ENCODE measurements at places on chromosomes 13 and 19.

DNA sequence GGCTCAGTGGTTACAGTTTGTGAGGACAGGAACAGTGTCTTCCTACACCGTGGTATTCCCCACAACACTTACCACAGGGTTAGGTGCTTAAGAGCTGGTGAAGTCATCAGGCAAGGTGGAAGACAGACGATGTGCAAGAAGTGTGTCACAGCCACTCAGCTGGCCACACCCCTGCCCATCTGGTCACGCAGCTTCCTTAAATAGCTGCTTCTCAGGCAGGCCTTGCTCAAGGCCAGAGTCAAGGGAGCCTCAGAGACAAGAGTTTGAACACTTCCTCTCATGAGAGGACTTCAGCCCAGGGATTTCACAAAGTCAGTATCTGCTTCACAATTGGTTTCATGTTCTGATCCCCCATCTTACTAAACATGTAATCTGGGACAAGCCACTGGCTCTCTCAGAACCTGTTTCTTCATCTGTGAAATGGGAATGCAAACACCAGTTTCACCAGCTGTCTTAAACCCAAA is 80.3 kb upstream of the FRY start:
- no peak for DNase-seq

DNA sequence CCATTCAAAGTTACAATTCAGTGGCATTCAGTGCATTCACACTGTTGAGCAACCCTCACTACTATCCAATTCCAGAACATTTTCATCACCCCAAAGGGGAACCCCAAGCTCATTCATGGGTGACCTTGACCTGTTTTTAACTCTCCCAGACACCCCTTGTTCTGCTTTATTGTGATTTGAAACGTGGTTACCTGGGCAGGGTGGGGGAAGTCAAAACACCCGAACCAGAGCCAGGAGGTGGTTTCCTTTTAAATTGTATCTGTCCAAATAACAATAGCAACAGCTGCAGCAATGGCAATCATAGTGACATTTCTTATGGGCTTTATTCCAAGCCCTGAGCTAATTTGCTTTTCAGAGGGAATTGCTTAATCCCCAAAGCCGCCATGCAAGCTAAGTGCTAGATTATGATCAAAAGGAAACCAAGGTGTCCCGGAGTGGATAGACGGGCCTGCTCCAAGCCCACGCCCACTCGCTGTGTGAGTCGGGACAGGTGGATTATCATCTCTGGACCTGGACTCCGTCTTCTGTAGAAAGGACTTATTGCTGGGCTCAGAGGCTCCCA is 6.1 kb downstream of the PTGIR start:
- DNase-seq = no peak

DNA sequence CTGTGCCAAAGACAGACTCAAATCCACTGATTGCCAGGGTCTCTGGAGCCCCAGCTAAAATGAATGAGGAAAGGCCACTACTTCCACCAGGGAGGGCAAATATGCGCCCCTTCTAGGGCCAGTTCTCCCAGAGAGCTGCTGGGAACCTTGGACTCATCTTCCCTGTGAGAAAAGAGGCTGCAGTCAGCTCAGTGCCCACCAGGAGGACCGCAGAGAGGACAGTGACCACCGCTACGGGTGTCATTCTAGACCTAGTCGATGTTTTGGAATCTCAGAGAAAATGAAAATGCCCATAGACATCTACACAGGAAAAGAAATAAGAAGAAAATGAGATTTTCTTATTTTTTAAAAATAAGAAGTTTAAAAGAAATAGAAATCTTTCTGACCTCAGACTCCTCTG is 235.1 kb downstream of the UQCRFS1 start:
- DNase-seq = no peak

DNA sequence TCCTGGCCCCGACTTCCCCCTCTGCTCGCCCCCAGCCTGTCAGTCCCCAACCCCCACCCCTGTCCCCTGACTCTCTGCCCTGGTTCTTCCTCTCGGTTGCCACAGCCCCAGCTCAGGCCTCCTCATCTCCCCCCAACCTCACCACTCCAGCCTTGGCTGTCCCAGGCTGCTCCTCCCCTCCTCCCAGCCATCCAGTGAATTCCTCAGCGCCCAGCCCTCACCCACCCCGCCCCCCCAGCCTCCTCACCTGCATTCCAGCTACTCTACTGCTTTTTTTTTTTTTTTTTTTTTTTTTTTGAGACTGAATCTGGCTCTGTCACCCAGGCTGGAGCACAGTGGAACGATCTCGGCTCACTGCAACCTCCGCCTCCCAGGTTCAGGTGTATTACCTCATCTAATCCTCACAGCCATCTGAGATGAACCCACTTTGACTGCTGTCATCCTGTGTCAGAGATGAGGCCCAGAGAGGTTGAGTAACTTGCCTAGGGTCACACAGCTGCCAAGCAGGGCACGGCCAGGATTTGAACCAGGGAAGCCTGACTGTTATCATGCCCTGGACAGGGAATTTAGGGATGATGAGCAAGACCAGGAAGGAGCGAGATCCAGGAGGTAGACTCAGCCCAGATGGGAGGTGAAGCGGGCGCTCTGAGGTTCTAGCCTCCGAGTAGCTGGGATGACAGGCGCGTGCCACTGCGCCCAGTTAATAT is 2.6 kb downstream of the SULT2B1 start:
- no peak for DNase-seq

DNA sequence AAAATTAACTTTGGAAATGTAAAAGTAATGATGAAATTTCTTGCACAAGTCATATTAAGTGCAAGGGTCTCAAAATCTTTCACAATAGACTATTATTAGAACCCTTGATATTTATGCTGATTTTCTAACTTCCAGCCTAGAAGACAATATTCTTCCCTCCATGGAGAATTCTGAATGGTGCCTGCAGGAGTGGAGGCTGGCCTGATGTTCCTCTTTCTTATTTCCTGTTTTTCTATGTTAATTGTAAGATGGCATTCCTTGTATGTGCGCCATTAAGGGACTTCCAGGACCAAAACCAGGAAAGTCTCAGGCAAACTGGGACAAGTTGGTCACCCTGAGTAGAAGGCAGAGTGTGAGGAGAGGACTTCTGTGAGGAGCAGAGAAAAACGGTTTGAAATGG is 294.9 kb downstream of the DLEU7 start:
- DNase-seq = no peak

DNA sequence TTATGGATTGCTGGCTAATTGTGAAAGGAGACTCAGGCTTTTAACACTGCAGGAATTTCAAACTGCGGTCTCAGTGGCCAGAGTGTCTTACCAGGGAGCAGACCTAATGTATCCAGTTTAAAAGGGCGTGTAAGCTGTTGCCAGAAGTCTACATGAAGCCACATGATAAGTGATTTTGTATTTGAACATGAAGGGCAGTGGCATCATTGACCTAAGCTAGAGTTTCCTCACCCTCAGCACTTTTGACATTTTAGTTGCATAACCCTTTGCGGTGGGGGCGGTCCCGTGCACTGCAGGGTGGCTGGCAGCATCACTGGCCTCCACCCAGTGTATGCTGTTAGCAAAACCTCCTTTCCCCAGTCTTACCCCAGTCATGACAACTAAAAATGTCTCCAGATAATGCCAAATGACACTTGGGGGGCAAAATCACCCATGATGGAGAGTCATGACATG is 23.7 kb upstream of the GPR18 start:
- no peak for DNase-seq

DNA sequence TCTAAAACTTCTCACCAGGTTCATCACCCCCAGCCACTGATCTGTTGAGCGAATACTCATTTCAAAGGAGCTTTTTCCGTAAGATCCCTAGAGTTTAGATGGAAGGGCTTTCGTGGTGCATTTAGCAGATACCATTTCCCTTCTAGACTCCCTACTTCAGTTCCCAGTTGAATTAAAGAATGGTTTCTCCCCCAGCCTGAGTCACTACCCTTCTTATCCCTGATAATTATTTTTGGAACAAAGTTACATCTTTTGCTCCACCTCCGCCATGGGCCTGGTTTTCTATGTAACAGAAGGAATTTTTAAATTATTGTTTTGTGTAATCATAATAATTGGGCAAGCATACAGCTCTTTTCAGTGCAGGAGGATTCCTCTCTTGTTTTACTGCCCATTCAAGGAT is 22.0 kb downstream of the USPL1 start:
- no peak for DNase-seq

DNA sequence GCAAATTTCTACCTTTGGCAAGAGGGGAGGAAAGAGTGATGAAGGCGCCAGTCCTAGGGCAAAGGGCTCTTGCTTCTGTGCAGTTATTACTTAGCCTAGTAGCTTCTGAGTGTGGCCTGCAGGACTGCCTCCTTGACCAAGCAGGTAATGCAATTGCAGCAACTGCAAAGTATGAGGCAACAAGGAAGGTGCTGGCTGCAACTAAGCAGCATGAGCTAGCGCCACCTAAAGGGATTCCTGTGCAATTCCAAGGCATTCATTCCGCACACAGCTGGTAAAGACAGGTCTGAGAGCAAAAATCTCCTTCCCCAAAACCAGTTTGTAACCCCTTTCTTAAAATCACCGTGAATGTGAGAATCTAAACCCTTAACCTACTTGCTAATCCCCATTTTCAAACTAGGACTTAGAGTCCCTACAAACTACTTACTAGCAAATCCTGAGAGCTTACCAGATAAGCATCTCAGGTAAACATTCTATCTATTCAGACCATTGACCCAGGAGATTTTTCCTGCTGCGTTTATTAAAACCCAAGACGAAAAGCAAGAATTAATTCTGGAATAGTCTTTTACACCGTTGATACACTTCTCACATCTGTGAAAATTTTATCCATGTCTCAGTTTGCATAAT is 62.9 kb downstream of the DCT start:
- DNase-seq = no peak

GRCh38 chr19:50357178-50358100 is 8.0 kb downstream of the NAPSA start:
- DNase-seq = peak; percentile 51

DNA sequence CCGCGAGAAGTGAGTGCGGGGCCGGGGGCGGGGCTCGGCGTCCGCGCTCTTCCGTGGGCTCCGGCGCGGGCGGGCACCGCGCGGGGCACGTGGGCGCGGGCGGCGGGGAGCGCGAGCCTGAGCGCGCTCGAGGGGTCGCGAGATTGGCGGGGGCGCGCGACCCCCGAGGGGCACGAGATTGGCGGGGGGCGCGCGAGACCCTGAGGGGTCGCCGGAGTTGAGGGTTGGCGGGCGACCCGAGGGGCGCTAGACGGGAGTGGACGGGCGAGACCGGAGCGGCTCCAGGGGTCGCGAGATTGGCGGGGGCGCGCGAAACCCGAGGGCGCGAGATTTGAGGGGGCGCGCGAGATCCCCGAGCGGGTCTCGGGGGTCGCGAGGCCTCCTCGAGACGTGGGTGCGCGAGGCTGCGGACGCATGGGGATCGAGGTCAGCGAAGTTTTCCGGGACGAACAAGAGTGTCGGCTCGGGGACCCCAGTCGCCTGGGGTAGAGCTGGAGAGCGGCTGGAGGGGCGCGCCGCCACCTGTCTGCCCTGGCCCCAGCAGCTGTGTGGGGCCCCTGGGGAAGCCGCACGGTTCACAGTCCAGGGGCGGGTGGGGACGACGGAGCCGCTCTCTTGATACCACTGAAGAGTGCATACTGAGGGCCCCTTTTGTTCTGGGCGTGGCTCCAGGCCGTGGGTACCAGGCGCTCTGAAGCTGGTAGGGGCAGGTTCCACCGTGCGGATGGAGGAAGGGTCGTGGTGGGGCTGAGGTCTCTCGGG is 682 bp downstream of the SSBP4 start:
- no peak for DNase-seq

DNA sequence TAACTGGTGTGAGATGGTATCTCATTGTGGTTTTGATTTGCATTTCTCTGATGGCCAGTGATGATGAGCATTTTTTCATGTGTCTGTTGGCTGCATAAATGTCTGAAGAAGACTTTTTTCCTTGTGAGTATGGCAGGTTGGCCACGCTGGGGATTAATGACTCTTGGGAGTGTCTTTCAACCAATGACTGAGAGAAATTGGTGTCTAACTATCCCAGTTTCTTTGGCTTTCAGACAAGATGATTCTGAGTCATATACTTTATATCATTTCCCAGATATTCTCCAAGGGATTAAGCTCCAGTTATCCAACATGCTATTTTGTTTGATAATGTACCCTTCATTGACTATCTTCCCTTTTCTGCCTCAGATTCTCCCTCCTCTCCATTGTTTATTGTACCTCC is 35.5 kb upstream of the CSNK1A1L start:
- no peak for DNase-seq

Data from stimulated activated CD4-positive, alpha-beta T cell treated with anti-CD3 and anti-CD28 coated beads, TNF-alpha, amount 100 ng/mL, for 1 hour (primary cell).